ENCODE measurements at places on chromosomes 1 and 21.

GRCh38 chr1:173555651-173556305, 47.1 kb downstream of the SLC9C2 start:
- no peak for DNase-seq

DNA sequence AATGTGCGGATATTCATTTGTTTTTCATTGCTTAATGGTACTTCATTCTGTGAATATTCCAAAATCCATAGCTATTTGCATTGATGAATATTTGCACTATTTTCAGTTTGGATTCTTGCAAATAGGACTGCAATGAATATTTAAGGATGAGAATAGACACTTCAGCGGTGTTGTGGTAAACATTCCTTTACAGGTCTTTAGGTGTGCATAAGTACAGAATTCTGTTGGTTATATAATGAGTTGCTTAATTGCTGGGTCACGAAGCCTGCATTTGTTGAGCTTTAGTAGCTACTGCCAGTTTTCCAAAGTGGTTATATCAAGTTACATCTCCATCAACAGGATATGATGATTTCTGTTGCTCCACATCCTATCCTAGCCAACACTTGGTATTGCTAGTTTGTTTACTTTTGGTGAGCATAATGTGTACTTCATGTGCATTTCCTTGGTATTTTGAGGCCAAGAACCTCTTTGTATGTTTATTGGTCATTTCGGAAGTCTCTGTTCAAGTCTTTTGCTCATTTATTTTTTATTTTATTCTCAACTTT, 64.2 kb upstream of the CYYR1 start:
- DNase-seq: no peak

GRCh38 chr1:14926229-14926628, 227.3 kb upstream of the TMEM51 start:
- no peak for DNase-seq

DNA sequence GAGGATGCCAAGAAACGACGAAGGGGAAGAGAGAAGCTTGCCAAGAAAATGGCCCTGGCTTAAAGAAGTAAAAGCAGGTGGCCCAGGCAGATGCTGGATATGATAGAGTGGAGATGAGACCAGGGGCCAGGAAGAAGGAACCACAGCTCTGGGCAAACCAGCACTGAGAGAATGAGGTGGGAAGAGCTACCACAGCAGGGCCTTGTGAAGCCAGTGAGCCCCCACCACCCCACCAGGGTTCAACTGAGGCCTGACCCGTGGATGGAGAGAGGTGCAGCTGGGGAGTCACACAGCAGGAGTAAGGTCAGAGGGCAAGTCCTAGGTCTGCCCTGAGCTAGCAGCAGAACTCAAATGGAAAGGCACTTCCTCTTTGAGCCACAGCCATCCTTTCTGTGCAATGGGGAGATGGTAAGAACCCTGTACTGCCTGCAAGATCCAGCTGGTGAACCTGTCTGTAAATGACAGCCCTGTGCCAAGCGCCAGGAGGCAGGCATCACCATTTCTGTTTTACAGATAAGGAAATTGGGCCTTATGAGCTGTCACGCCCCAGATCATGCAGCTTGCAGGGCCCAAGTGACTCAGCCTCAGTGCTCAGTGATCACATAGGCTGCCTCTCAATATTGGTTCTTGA, 8.5 kb downstream of the SH3BGRL3 start:
- DNase-seq: no peak

GRCh38 chr1:107457989-107458388, 317.1 kb downstream of the NTNG1 start:
- DNase-seq: no peak

All from ELF-1 (cell line).